ENCODE measurements at places on chromosomes 6 and 20.

- no peak for DNase-seq
Measured at GRCh38 chr6:108902382-108902792, 54.2 kb downstream of the ARMC2 start.

DNA sequence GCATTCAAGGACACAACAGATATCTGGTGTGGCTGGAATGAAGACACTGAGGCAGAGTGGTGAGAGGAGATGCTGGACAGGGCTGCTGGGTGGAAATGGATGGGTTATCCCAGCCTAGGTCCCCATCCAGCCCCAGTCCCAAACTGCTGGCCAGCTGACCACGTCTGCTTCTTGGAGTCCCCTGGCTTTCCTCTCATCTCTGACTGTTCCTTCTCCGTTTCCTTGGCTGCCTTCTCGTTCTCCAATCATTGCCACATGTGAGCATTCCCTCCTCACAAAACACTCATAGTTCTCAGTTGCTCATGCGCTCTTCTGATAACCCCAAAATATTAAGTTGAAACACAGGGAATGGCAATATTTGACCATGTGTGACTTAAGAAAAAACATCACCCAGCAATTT is 31.5 kb downstream of the MAFB start:
- no peak for DNase-seq

- DNase-seq = no peak
Measured at GRCh38 chr6:43492673-43493072, 15.3 kb downstream of the TJAP1 start.

- DNase-seq = no peak
Measured at GRCh38 chr6:37965964-37966676, 146.6 kb downstream of the ZFAND3 start.

DNA sequence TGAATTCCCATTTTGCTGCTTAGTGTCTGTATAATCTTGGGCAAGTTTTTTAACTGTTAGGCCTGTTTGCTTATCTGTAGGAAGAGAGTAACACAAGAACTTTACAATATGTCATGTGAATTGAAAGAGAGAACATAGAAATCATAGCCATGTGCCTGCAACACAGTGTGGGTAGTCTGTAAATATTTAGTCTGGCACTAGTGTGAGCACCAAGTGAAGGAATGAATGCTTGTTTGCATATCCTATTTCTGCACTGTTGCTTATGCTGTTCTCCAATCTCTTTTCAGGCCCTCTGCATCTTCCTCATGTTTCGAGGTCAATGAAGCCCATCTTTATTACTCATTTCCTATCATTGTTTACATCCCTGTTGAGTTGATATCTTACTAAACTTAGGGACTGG is 49.2 kb downstream of the CBFA2T2 start:
- no peak for DNase-seq

- DNase-seq = peak; percentile 24
Measured at GRCh38 chr6:79631693-79632172, 604 bp downstream of the SH3BGRL2 start.

DNA sequence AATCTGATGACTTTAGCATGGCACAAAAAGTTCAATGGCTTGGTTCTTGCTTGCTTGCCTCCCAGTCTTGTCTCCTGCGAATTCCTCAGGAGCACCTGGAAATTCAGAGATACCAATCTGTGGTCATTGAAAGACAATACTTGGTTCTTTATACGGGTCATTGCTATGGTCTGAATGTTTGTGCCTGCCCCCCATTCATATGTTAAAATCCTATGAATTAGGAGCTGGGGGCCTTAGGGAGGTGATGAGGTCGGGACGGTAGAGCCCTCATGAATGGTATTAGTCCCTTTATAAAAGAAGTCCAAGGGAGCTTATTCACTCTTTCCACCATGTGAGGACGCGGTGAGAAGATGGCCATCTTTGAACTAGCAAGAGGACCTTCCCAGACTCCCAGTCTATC is 721.8 kb downstream of the UTRN start:
- DNase-seq = no peak

GRCh38 chr20:37994512-37994911 is 38.7 kb downstream of the TTI1 start:
- DNase-seq = no peak

- no peak for DNase-seq
Measured at GRCh38 chr20:64104667-64105451, 2.5 kb downstream of the NPBWR2 start.

DNA sequence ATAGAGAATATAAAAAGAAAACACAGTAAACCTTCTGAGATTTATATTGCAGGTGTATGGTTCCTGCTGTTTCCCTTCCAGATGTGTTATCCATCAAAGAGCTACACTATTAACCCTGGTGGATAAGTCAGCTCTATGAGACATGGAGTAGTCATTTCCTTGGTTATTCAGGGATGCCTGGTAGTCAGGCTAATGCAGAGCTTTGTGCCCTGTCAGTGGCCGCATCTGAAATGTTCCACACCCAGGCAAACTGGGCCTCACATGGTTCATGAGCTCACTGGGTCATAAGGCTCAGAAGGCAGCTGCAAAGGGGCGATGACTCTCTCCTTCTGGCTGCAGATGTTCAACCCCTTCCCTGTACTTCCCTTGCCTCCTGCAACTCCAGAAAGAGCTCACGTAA is 473.6 kb downstream of the EPHA7 start:
- DNase-seq = no peak

DNA sequence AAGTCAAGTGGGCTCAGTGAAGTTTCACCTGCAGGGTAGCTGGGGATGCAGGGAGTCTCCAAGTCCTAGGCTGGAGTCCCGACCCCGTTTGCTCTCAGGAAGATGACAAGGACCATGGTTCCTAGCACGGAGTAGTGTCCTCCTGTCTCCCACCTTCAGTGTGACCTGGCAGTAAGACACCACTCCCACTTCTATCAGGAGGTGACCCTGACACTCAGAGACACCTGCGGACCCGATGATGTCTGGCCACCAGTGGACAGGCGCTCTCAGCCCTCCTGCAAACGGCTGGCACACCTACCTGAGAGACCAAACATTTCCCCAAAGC is 1.1 kb downstream of the SOD2 start:
- no peak for DNase-seq

- peak; percentile 80 for DNase-seq
Measured at GRCh38 chr20:2101057-2101864, at the start of gene STK35. STK35 (plus strand) TSS chr20:2101827; CDS start chr20:2101882, 55 bp downstream.

DNA sequence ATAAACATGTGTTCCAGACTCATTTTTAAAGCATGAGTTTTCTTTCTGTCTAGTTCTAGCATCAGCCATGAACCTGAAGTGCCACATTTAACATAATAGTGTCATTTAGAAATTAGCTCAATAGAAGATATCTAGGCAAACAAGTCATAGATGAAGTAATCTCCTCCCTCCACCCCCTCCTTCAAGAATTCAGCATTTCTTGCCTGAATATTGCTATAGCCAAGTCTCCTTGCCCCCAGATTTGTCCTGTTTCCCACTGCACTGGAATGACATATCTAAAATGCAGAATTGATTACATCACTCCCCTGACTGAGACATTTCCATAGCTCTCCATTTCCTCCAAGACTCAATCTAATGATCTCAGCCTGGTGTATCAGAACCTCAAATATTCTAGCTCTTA is 134.9 kb upstream of the BACH2 start:
- no peak for DNase-seq

GRCh38 chr20:9408422-9409300 is 105.7 kb upstream of the LAMP5 start:
- DNase-seq = no peak

DNA sequence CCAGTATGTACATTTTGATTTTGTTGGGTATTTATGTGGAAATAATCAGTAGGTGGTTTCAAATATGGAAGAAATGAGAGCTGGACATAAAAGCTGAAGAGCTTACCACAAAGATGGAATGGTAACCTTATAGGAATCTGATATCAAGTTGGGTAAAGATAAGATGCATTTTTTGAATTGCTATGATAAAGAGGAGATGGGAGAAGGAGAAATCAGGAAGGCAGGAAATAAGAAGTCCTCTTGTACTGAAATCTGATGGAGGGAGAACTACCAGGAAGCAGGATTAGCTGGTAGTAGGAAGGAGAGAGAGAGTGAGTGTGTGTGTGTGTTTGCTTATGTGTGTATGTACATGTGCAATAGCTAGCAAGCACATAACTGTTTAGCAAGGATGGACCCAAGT is 468.4 kb downstream of the PHF3 start:
- no peak for DNase-seq

- DNase-seq = no peak
Measured at GRCh38 chr20:35002426-35003210, 47.0 kb downstream of the MYH7B start.

DNA sequence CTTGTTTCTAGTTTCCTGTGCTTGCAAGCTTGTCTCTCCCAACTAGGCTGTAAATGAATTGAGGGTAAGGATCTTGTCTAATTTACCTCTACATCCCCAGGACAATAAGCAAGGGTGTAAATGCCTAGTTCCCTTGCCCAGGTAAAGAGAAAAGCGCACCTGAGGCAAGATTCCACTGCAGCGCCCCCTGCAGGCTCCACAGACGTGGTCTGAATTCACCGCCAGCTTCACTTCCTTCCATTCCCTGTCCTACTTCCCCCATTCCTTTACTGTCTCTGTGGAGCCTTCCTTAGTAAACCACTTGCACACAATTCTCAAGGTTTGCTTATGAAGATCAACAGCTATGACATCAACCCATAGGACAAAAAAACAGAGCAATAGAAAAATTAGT is 42.3 kb downstream of the ANKEF1 start:
- no peak for DNase-seq

GRCh38 chr6:141548966-141549365 is 583.8 kb upstream of the GJE1 start:
- DNase-seq = no peak

- DNase-seq = no peak
Measured at GRCh38 chr6:34025861-34026260, 120.0 kb downstream of the GRM4 start.

- no peak for DNase-seq
Measured at GRCh38 chr20:61664556-61665320, 400.9 kb downstream of the TAF4 start.

- no peak for DNase-seq
Measured at GRCh38 chr6:150907383-150907782, 41.9 kb downstream of the MTHFD1L start.

GRCh38 chr6:79231666-79232065 is 2.8 kb downstream of the HMGN3 start:
- DNase-seq = peak; percentile 63

- DNase-seq = no peak
Measured at GRCh38 chr6:5540370-5540769, 279.1 kb downstream of the FARS2 start.

Data from hematopoietic multipotent progenitor cell treated with erythropoietin and hydrocortisone succinate and interleukin-3 and kit ligand, for 8 days (in vitro differentiated cells).